Stimulated activated CD4-positive, alpha-beta T cell treated with anti-CD3 and anti-CD28 coated beads, Interleukin-15, amount 100 ng/mL, for 24 hours (primary cell): ENCODE measurements at places on chromosomes 6 and 20.

- no peak for DNase-seq
These were observed 104.4 kb upstream of the ESR1 start for GRCh38 chr6:151702851-151703658.

- peak; percentile 66 for DNase-seq
These were observed 142.6 kb downstream of the ARHGAP18 start for GRCh38 chr6:129567374-129567773.

DNA sequence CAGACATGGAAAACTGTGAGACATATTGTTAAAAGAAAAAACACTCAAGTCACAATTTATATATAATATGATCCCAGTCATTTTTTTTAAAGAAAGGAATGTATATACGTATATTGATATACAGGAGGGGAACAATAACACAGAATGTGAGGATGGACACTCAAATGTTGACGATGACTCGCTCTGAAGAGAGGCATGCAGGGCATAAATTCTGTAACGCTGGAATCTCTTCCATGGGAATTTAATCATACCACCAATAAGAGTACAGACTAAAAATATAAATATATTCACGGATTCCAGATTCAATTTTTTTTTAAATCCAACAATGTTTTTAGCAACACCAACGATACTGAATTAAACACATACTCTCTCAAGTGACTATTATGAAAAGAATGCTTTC is 106.9 kb upstream of the CCDC28A start:
- DNase-seq, result no peak

GRCh38 chr6:85676086-85676729 is 33.5 kb upstream of the SYNCRIP start:
- no peak for DNase-seq

DNA sequence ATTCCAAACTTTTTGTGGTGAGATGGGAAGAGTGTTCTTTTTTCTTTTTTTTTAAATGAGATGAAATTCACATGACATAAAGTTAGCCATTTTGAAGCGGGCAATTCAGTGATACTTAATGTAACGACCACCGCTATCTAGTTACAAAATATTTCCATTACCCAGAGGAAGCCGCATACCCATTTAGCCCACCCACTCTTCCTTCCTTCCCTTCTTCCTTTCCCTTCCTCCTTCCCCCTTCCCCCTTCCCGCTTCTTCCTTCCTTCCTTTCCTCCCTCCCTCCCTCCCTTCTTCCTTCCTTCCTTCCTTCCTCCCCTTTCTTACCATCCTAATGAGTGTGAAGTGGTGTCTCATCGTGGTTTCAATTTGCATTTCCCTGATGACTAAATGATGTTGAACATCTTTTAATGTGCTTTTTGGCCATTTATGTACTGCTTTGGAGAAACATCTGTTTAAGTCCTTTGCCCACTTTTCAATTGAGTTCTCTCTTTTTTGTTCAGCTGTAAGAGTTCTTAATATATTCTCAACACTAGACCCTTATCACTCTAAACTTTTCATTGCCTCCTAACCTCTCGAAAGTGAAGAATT is 371.1 kb downstream of the FARS2 start:
- DNase-seq, result no peak

GRCh38 chr6:125477844-125478243 is 176.1 kb upstream of the HDDC2 start:
- no peak for DNase-seq

DNA sequence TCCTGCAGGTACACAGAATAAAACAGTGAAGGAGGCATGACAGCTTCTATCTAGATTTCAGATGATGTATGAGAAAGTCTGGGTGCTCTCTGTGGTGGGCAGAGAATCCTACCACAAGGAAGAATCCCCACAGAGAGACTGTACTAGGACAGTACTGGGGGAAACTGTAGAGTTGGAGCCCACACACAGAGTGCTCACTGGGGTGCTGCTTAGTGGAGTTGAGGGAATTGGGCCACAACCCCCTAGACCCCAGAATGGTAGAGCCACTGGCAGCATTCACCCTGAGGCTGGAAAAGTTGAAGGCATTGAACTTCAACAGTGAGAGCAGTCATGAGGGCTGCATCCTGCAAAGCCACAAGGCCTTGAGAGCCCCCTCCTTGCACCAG is 62.2 kb upstream of the TNFRSF21 start:
- DNase-seq, result no peak

DNA sequence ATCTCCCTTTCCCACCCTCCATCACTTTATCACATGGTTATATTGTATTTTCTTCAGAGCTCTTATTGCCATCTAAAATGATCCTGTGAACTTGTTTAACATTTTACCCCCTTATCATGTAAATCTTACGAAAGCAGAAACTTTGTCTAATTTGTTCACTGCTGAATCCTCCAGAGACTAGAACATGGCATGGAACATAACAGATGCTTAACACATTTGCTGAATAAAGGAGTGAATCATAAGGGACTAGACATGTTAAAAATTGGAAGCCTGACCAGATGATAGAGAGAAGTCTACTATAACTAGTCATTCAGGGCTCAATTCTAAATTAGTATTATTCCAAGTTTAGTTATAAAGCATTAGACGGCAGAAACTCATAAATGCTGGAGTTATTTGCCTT is 73.3 kb downstream of the MAN1A1 start:
- no peak for DNase-seq

DNA sequence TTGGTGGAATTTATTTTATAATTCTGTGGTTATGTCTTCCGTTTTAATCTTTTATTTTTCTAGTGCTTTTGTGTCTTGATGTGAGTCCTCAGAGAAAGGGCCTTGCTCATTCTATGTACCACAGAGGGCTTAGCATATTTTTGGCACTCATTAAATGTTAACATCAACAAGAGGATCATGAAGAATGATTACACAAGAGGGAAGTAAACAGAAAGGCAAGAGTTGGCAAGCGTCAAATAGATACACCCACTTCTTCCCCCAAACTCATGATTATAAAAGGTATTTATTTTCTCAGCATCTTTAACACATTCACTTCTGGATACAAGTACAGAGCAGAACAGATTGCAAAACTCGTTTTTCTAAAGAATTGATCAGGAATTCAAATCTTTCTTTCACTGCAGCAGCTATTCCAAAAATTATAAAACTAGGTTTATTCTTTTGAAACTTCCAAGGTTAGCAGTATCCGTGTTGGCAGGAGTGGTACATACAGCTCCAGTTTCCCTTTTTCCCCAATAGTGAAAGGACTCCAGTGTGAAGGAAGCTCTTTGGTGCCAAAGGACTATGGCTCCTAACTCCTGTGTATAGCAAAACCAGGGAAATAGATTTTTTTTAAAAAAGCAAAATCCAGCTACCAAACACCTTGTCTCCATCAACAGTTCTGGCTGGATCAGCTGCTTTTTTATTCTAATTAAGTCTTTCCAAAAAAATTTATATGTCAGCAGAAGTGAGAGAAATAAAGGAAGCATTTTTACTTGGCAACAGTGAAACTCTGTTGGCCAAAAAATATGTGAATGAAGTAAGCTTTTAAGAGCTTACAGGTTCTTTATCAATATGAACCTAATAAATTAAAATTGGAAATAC is 221.9 kb downstream of the ADGRG6 start:
- DNase-seq, result no peak
